ENCODE measurements at places on chromosomes 1 and 21. TPM values are rescaled to one million over a fixed set of nuclear protein-coding genes. Genes with fewer than 3 reads are reported as not detected.

GSTM5 gene
- not detected for total RNA-seq

AMIGO1 gene
- total RNA-seq = 1.2 TPM

PLA2G2F gene
- total RNA-seq = not detected

SNX7 gene
- 27.0 TPM for total RNA-seq

KCNT2 gene
- 0.07 TPM for total RNA-seq

NBPF14 gene
- 19.0 TPM for total RNA-seq

NDUFS2 gene
- 84.2 TPM for total RNA-seq

HPCA gene
- total RNA-seq = 0.66 TPM

TBX15 gene
- total RNA-seq = not detected

NIPAL3 gene
- total RNA-seq = 7.4 TPM

TNNT2 gene
- 0.39 TPM for total RNA-seq

OPTC gene
- total RNA-seq = not detected

ECM1 gene
- total RNA-seq = 3.1 TPM

CFAP107 gene
- not detected for total RNA-seq

RGS16 gene
- total RNA-seq = 0.30 TPM

C1QA gene
- not detected for total RNA-seq

HES2 gene
- total RNA-seq = 3.6 TPM

KRTAP15-1 gene
- total RNA-seq = not detected

RNU1-1 gene
- total RNA-seq = not detected

FYB2 gene
- total RNA-seq = not detected

KRTAP12-2 gene
- total RNA-seq = not detected

NTRK1 gene
- not detected for total RNA-seq

PTPRU gene
- 7.7 TPM for total RNA-seq

ACTL8 gene
- total RNA-seq = 1.4 TPM

PLD5 gene
- total RNA-seq = 1.7 TPM

FCRLB gene
- 1.4 TPM for total RNA-seq
